ENCODE measurements at places on chromosomes 3 and 15. TPM values are rescaled to one million over a fixed set of nuclear protein-coding genes. Genes with fewer than 3 reads are reported as not detected.

The PLA2G4F gene
- total RNA-seq: 26.2 TPM

The RTP1 gene
- total RNA-seq: not detected

The SENP7 gene
- 9.7 TPM for total RNA-seq

The COX5A gene
- 197 TPM for total RNA-seq

The CCDC191 gene
- total RNA-seq: 2.6 TPM

The MAP6D1 gene
- not detected for total RNA-seq

The GRAMD2A gene
- total RNA-seq: 8.0 TPM

The ANKDD1A gene
- total RNA-seq: 7.8 TPM

The ECE2 gene
- not detected for total RNA-seq

The NISCH gene
- total RNA-seq: 37.4 TPM

The LYZL4 gene
- total RNA-seq: not detected

The COL8A1 gene
- total RNA-seq: 7.5 TPM

The RPL4 gene
- 2,279 TPM for total RNA-seq

The MYZAP gene
- total RNA-seq: 21.2 TPM
